ENCODE measurements at places on chromosomes 1 and 21.

DNA sequence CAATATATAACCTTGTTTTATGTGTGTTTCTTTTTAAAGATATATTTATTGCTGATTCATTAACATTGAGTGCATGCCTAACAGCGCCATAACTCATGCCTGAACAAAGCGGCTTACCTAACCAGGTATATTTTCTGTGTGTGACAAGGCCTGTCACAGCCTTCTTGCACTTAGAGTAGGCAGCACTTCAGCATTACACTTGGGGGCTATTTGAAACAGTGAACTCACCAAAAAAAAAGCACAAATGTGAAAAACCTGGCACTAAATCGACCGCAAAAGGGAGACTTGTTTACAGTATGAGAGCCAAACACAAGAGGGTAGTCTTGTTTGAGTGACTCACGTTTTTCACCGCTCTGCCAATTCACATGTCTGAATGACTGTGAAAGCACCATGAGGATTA, 111.7 kb downstream of the DISP1 start:
- DNase-seq: no peak

DNA sequence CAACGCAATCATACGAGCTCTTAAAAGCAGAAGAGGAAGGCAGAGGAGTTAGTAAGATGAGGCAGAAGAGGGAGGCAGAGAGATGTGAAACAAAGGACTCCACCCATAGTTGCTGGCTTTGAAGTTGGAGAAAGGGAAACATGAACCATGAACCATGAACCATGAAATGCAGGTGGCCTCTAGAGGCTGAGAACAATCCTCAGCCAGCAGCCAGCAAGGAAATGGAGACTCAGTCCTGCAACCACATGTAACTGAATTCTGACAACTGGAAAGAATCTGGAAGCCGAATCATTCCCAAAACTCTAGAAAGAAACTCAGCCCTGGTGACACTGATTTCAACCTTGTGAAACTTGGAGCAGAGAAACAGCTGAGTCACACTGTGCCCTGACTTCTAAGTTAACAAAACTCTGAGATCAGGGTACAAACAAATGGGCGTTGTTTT, 10.1 kb downstream of the DIPK1A start:
- DNase-seq: no peak

GRCh38 chr1:53589043-53589887, 130.1 kb downstream of the DMRTB1 start:
- DNase-seq: no peak

DNA sequence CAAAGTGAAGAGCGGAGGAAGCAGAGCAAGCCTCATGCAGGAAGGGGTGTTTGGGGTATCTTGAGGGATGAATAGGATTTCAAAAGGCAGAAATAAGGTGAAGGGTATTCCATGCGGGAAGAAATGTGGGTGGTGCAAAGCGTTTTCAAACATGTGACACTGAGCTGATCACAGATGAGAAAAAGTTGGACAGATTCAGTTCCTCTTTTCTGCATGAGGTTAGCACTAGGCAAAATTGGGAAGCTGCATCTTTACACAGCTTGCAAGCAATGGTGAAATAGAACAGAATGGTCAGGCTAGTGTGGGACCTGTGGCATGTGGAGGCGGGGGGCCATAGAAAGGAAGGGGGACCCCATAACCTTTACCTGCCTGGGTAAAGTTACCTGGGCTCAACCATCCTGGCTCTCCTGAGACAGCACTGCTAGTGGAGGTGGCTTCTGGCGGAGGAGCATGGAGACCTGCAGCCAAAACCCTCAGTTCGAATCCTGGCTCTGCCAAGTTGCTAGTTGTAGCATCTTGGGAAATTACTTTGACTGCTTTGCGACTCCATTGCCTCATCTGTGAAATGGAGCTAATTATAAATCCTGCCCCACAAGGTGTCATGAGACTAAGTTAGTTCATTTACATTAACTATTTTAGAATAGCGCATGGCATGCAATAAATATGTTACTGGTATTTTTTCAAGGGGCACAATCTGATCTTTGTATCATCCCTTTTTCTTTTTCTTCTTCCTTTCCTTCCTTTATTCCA, 16.4 kb downstream of the KCNA10 start:
- DNase-seq: no peak

- DNase-seq: no peak
Observed at GRCh38 chr1:36947384-36947783, 86.9 kb downstream of the GRIK3 start.

DNA sequence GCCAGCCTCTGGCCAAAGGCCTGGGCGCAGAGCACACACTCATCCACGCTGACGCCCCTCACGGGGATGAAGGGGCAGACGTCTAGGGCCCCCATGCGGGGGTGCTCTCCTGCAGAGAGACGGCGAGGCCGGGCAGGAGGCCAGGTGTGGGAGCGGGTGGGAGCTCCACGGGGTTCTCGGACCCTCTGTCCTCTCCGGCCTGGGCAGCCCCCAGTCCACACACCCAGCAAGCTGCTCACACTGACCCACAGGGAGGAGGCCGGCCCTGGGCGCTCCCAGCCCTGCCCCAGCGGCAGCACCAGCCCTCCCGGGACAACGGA, 2.5 kb downstream of the FTCD start:
- no peak for DNase-seq

DNA sequence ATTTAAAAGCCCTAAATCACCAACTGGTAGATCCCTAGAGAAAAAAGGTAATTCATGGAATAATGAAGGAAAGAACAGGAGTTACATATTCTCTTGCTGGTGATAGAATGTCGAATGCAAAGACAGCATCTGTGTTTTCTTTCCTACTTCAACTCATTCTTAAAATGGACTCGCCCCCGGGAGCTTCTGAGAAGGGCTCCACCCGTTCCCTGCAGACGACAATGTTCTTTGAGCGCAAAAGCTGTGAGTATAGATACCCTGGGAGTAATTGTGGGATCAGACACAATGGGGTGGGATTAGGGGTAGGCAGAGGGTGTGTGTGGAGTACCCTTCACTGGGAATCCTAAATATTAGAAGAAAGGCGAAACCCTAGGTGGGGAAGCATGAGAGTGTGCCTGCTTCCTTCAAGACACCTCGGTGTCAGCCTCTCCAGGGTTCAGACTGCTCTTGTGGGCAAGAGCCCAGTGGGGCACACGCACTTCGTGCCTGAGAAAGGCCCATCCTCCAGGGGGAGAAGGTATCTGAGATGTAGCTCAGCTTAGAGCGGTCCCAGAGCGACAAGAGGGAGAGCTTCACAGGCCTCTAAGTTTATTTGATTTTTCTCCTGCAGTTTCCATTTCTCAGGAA, 123.3 kb upstream of the DPYD start:
- DNase-seq: no peak

DNA sequence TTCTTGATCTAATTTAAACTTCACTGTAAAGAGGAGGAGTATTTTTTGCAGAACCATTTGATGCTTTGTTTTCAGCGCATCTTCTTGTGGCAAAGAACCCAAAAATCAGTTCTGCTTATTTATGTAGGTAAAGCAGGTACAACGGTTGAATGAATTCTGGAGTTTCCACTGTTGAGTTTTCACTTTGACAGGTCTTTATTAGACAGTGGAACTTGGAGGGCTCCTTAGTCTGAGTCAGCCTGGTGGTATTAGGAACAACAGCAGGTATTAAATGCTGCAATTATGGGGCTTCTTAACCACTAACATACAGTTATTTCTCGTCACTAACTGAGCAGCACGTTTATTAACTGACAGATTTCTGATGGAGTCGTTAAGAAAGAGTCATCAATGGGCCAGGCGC, 1.2 kb downstream of the LRIG2 start:
- no peak for DNase-seq

GRCh38 chr1:156675210-156676113, 1.7 kb downstream of the NES start:
- no peak for DNase-seq

- no peak for DNase-seq
Observed at GRCh38 chr21:15061747-15062605, 2.8 kb downstream of the NRIP1 start.

DNA sequence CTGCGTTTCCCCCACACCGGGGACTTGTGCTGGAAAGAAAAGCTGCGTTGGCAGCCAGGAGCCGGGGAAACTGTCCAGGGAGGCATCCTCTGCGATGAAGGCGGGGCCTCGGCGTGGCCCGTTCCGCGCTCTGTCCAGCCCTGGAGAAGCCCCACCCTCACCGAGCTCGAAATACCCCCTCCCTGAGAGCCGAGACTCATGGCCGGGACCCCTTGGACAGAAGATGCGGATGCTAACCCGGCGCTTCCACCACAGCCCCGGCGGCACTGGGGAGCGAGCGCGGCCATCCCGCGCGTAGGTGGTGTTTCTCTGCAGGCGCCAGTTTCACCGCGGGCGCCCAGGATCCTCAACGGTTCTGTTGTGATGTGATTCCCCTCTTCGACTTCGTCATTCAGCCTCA, 31.6 kb downstream of the PDE9A start:
- no peak for DNase-seq

GRCh38 chr1:119929643-119930315, 33.5 kb upstream of the ADAM30 start:
- DNase-seq: no peak

GRCh38 chr1:91278754-91279153, 125.9 kb downstream of the HFM1 start:
- DNase-seq: no peak

GRCh38 chr1:27296773-27297291, 25.1 kb upstream of the TMEM222 start:
- peak; percentile 41 for DNase-seq

- no peak for DNase-seq
Observed at GRCh38 chr1:112454316-112454715, 54.4 kb upstream of the WNT2B start.

GRCh38 chr1:187046293-187046692, 217.5 kb downstream of the PLA2G4A start:
- no peak for DNase-seq

- DNase-seq: no peak
Observed at GRCh38 chr1:77100875-77101274, 118.4 kb downstream of the PIGK start.

DNA sequence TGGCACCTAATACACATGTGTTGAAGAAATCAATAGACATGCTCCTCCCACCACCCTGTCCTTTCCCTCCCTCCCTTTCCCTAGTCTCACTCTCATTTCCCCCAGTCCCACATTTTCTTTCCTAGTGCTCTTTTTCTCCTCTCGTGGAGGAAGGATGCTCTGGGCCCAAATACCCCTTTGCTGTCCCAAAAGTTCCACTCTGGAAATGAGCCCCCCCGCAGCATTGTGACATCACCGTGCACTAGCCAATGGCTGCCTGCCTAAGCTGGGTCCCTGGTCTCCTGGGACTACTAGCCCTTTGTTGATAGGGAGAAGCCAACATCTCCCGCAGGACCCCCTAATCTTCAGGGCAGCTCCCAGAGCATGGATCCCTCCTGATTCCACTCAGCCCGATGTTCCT, at the start of gene UBL4B:
UBL4B (plus strand) TSS at position 301 of the 400 bp plus-strand sequence; CDS start at position 393, 92 bp downstream.
- DNase-seq: no peak

DNA sequence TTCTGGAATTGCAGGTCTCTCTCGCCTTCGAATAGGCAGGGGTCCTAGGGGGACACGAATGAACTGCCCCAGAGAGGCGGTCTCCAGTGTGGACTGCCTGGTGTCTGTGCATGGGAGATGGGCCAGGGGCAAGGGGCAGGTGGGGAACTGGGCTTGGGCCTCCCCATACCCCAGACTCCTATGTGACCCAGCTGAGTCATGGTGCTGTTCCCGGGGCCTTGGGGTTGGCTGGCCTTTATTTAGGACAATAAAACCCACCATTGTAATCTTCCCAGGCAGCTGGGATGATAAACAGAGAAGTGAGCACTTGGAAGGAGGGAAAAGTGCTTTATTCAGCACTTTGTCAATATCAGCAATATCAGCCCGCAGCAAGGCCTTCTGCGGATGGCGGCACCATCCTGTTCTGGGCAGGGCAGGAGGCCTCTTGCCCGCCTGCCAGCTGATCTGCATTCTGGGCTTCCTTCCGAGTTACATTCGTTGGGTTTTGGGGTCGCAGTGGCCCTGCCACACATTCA, 209.0 kb upstream of the TMEM51 start:
- DNase-seq: no peak

GRCh38 chr1:166839600-166840308, 479 bp downstream of the POGK start:
- DNase-seq: no peak

DNA sequence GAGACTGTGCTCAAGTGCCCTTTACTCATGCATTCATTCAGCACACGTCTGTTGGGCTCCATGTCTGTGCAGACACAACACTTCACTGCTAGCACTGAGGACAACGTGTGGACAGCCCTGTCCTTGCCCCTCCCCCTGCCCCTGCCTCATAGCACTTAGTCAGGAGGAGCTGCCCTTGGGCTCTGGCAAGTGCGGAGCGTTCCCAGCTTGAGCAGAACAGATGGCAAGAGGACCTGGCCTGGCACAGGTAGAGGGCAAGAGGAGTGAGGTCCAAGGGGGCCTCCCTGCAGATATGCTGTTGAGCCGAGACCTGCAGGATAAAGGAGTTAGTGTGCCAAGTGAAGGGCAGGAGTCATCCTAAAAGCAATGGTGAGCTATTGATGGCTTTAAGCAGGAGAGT, 81.3 kb downstream of the GRIK3 start:
- DNase-seq: no peak

DNA sequence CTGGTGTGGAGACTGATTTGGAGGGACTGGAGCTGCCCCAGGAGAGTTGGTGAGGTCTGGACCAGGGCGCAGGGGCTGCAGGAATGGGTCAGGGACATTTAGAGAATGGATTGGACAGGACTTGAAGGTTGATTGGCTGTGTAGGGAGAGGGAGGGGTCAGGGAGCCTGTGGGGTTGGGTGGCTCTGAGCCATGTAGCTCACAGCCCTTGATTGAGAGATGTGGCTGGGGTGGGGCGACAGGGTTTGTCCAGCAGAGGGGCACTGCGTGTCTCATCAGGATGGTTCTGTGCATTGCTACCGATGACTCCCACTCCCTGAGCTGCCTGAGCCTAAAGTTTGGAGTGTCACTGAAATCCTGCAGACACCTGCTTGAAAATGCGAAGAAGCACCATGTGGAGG, 12.1 kb downstream of the AZIN2 start:
- DNase-seq: no peak

- DNase-seq: no peak
Observed at GRCh38 chr1:164868990-164869389, 310.0 kb downstream of the PBX1 start.

DNA sequence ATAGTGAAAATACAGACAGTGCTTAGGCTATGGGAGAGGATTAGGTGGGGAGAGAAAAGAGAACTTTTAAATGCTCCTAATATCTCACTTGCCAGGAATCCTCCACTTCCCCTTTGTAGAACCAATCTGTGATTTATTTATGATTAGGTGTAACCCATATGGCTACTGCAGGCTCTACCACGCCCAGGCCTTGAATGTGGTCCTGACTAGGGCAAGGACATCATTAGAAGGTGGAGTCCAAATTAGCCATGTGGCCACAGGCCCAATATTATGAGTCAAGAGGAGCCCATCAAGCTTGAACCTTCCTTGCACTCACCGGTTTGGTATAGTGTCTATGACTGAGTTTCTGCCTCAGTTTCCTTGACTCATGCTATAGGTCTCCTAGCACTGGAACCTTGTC, 141.4 kb downstream of the HMGB4 start:
- no peak for DNase-seq

DNA sequence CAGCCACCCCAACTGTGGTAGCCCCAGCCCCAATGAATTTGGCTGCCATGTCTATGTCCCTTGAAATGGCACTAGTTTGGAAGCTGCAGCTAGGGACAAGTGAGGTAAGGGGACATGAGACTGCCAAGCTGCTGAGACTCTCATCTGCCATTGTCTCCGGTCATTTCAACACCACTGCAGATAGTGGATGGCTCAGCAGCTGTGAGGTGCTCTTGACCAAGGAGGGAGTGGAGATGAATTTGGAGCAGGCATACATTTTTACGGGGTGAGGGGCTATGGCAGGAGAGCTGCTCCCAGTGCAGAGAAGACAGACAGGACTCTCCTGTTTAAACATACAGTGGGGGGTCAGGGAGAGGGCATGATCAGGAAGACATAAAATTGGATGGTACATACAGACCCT, 315.5 kb upstream of the CAMK1G start:
- no peak for DNase-seq

Data from stimulated activated CD8-positive, alpha-beta memory T cell treated with anti-CD3 and anti-CD28 coated beads, Interleukin-4, amount 100 ng/mL, for 1 hour (primary cell).